ENCODE measurements at places on chromosomes 2 and 18.

DNA sequence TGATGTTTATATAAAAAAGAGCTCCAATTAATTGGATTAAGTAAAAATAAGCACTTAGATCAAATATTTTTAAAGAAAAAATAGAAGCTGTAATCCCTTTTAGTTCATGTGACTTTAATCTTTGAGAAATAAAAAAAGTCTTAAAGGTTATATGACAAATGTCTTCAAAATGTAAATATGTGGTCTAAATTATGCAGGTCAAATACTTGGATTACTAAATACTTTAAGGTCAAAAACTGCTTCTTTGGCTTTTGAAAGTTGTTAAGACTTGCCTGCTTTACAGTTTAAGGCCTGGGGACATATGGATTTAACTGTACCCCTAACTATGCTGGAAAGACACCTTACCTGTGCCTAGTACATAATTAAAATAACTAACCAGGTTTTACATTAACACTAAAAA is 15.5 kb upstream of the PDK1 start:
- no peak for DNase-seq

DNA sequence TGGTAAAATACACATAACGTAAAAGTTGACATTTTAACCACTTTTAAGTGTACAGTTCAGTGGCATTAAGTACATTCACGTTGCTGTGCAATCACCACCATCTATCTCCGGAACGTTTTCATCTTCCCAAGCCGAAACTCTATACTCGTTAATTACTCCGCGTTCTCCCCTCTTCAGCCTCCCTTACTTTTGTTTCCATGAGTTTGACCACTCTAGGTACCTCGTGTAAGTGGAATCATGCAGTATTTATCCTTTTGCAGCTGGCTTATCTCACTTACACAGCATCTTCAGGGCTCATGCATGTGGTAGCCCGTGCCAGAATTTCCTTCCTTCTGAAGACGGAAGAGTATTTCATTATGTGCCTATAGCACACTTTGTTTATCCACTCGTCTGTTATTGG is 225.2 kb downstream of the SLC4A3 start:
- DNase-seq = no peak

DNA sequence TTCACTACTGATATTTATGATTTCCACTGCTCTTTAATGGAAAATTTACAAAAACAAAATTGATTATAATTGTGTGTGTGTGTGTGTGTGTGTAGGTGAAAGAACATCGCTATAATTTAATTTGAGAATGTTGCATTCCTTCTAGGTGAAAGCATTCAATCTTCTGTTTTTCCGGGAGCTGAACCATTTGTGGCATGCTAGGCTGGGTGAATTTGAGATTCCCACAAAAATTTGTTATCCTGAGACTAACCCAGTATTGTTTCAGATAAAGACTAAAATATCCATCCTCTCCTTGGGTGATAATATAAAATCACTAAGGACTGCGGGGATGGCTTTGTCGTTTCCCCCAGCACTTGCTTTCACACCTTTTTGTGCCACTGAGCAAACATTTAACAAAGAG is 911.2 kb upstream of the PIK3C3 start:
- no peak for DNase-seq

DNA sequence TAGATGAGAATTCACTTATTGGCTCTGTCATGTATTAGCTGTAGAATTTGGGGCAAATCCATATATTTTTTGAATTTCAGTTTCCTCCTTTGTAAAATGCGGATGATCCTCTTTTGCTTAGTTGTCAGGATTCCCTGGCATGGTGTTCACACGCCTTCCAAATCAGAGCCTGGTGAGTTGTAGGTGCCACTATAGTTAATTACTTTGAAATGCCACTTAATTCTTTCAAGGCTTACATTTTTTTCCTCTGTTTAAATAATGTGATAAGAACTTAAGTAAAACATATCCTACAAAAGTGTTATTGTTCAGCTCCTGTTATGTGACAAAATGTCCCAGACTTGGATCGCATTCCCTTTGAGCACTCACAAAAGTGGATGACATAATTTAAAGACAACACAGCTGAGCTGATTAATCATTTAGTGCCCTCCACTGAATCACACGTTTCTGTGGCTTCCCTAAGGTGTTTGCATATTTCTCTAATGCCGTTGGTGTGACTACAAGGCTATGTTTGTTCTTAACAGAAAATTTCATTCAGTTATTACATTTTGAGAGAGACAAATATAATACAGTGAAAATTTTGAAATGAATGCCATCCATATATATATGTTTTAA is 471.2 kb upstream of the CHST9 start:
- no peak for DNase-seq

- DNase-seq = no peak
These were observed 24.3 kb downstream of the HEATR5B start for GRCh38 chr2:37059841-37060240.

DNA sequence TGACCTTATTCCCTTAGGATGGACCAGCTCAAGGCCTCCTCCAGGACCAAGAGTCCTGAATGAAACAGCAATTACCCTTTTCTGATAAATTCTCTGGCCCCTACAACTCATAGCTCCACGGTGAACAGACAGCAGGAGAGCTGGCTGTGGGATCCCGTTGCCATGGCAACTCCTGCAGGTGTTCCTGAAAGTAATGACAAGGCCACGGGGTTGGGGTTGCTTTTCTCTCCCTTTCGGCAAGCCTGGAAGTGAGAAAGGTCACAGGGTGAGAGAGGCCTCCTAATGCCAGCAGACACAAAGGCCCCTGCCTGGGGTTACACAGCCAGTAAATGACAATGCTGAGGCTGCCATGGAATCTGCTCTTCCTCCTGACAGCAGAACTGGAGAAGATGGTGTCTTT is 403.0 kb downstream of the NBAS start:
- no peak for DNase-seq

DNA sequence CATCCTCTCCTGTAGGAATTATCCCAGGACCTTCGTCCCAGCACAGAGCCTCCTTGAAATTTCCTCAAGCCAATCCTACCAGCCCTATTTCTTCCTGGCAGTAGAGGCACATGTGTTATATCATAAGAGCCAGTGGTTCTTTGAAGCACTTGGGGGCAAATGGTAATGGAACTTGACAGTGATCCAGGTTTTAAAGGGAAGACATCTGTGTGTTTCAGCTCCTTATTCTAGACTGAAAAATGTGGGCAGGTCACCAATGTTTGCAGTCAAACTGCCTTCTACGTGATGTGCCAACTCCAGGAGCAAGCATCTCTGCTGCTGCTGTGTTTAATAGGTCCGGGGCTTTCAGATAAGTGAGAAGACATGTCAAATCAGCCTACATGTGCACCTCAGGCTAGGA is 157.1 kb downstream of the GALNT14 start:
- DNase-seq = no peak

- no peak for DNase-seq
These were observed 21.9 kb downstream of the CHMP3 start for GRCh38 chr2:86541334-86541733.

DNA sequence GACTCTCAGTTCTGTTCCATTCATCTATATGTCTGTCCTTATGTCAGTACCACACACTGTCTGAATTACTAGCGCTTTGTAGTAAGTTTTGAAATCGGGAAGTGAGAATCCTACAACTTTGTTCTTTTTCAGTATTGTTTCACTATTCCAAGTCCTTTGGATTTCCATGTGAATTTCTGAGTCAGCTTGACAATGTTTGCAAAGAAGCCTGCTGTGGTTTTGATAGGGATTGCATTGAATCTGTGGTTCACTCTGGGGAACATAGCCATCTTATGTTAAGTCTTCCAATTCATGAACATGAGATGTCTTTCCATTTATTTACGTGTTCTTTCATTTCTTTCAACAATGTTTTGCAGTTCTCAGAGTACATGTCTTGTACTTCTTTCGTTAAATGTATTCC is 15.0 kb downstream of the SLC3A1 start:
- no peak for DNase-seq

DNA sequence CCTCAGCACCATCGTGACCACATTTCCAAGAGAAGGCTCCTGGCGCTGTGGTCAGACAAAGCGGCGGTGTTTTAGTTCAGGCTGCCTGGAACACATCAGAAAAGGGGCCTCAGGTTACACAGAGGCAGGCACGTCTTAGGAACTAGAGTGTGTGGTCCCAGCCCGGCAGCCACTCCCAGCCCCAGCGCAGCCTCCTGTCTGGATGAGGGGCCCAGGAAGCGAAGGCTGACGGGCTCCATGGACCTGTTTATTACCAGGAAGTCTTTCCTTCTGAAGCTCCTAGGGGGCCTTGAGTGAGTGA is 10.0 kb upstream of the GPR55 start:
- DNase-seq = no peak

DNA sequence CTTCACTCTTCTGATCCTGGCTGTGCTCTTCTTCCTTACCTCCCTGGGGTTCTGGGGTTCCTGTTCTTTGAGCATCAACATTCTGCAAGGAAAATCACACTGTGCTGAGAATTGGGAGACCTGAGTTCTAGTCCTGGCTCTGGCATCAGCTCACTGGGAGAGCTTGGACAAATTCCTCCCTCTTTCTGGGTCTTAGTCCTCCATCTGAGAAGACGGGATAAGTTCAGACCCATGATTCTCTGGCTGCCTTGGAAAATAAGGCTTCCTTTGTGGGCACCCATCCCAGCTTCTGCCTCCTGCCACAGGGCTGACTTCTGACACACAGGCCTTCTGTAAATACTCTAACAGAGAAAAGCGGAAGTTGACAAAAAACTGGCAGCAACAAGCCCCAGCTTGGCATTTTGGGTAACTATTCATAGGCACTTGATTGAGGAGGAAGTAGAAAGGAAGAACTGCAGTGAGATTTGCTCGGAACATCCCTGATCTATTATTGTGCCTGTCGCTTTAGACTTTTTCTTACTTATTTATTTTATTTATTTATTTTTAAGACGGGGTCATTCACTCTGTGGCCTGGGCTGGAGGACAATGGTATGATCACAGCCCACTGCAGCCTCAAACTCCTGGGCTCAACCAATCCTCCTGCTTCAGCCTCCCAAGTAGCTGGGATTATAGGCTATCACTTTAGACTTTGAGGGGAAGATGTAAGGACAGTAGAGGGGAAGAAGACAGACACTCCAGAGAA is 7.9 kb downstream of the PCBP1 start:
- DNase-seq = no peak

- DNase-seq = no peak
These were observed 111.5 kb downstream of the GALNT3 start for GRCh38 chr2:165682546-165682945.

DNA sequence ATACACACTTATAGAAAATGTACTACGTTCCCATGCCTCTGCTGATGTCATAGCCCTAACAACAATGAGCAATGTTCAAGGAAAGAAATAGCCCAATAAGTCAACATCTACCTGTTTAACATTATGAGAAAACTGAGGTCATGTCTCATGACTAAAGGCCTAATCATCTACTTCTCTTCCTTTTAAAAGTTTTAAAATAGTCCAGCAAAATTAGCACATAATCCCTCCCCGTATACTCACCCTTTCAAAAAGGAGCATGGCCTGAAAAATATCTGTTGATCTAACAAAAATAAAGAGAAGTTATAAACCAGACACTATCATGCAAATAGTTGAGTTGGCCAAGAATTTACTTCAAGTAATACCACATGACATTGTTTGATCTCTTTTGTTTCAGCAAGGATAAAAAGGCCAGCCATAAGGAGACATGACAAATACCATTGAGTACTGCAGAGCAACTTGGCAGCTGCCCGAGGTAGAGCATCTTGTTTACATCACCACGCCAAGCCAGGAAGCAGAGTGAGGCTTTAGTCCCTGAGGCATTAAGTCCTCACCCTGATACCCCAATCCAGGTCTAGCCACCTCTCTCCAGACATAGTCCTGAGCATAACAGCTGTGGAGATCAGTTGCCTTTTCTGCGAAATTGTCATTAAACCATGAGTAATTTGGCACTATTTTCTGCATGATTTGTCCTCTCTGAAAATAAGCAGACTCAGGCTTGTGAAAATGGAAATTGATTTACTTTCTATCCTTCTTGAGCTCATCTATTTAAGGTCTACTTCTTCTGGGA is 137.4 kb upstream of the ETAA1 start:
- no peak for DNase-seq

GRCh38 chr18:23650968-23651927 is 11.5 kb downstream of the ANKRD29 start:
- no peak for DNase-seq

DNA sequence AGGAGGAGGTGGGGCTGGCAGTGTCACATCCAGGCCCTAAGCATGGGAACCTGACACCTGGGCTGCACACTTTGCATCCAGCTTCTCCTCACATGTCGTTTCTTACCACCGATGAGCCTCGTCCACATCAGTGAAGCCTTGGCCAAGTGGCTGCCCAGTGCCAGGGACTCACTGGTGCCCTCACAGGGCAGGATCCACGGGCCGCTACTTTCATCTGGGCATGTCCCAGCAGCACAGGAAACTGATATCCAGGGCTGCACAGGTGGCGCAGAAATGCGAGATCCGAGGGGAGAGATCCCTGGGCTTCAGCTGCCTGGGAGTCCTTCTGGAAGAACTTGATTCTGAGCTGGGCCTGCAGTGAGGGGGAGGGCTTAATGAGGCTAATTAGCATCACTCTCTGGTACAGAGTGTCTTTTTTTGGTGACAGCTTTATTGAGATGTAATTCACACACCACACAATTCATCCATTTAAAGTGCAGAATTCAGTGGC is 291.6 kb upstream of the HDAC4 start:
- no peak for DNase-seq

- no peak for DNase-seq
These were observed 231.5 kb upstream of the SPRED2 start for GRCh38 chr2:65663831-65664407.

DNA sequence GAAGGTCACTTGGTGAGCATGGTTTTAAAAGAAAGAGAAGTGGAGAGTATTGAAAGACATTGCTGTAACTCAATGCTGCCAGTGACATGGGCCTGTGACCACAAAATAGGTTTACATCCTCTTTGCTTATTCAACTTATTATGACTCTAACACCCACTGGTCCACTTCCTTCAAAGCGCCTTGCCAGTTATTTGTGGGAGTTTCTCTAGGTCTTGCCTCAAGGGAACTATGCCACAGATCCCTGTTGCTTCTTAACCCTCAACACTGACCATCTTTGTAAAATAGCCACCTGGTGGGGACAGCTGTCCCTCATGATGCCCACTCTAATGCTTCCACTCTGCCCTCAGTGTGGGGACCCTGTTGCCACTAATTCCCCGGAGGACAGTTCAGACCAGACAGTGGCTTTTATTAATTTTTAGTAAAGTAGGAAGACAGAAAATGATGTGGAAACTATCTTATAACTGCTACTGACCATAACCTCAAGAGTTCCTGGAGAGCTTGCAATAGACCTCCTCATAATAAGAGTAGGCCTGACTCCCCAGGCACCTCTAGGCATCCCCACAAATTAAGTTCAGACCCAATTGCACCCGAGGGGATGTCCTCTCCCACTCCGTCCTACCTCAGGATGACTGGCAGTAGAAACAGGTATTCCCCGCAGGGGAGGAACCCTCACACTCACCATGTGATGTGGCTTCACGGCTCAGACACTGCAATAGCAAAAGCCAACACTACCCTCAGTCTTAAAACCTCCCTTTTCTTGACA is 31.3 kb upstream of the SLC25A52 start:
- DNase-seq = no peak

Measured in cortex of kidney (tissue), 1 donor.